ENCODE measurements at places on chromosomes 6 and 20. TPM values are rescaled to one million over a fixed set of nuclear protein-coding genes. Genes with fewer than 3 reads are reported as not detected.
A peak's percentile ranks its signal among the peaks of the same experiment; 100 is the strongest.

PCIF1 gene
- total RNA-seq = 21.2 TPM

WFDC11 gene
- total RNA-seq = not detected

GRCh38 chr6:16583144-16583762 lies 178.0 kb downstream of the ATXN1 start:
- H3K4me3 ChIP-seq = no peak overlapping the region
- no peak overlapping the region for H3K27ac ChIP-seq
- DNase-seq = no peak
- H3K4me1 ChIP-seq = no peaks in the 10 kb centered on the region
- H3K36me3 ChIP-seq = no peaks in the 10 kb centered on the region
- H3K27me3 ChIP-seq = no peaks in the 10 kb centered on the region

DNA sequence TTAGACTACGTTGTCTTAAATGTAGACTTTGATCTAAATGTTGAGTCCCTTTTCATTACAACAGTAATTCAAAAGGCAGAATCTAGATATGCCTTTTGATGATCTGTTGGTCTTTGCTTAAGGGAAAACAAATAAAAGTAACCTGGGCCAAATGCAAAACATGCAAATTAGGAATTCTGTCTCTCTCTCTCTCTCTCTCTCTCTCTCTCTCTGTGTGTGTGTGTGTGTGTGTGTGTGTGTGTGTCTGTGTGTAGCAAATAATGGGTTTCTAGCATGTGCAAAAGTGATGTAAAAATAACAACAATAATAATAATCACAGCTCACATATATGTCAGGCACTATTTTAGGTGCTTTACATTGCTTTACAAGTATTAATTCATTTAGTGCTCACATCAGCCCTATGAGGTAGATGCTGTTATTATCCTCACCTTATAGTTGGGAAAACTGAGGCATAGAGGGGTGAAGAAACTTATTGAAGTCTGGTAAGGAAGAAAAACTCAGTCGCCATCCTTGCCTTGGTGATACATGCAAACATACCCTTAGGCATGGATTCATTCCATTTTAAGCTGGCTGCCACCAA lies 160.3 kb upstream of the ZNF217 start:
- no peak overlapping the region for H3K4me3 ChIP-seq
- H3K4me1 ChIP-seq = peaks cover 3% of the 10 kb centered on the region
- no peak for DNase-seq
- no peak overlapping the region for H3K27ac ChIP-seq
- no peaks in the 10 kb centered on the region for H3K36me3 ChIP-seq

- H3K4me3 ChIP-seq = peak within 1 kb of the TSS; percentile 75
- peak within 1 kb of the TSS; percentile 89 for H3K27ac ChIP-seq
- peak; percentile 99 for DNase-seq
- H3K36me3 ChIP-seq = no peaks in the 10 kb centered on the region
Observed at GRCh38 chr20:20712474-20713243, at the start of gene RALGAPA2. Gene RALGAPA2 (minus strand): TSS chr20:20712644. CDS start chr20:20712480, 164 bp downstream.
